Keratinocyte (primary cell): ENCODE measurements at places on chromosomes 4 and X.

DNA sequence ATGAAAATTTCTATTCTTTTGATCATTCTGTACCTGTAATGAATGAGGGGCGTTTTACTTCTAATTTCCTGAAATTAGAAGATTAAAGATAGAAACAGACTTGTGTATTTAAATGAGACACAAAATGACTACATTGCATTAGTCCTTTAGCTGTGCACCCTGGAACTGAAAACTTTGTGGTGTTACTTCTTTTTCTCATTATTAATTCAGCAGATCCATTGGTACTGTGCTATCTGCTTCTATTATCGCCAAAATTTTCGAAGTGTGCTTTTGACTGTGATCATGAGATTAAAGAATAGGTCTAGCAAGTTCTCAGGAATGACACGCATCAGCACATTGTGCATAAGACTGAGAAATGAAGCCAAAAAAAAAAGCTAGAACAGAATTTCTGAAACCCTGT, 1938.9 kb upstream of the TENM3 start:
- DNase-seq = no peak

DNA sequence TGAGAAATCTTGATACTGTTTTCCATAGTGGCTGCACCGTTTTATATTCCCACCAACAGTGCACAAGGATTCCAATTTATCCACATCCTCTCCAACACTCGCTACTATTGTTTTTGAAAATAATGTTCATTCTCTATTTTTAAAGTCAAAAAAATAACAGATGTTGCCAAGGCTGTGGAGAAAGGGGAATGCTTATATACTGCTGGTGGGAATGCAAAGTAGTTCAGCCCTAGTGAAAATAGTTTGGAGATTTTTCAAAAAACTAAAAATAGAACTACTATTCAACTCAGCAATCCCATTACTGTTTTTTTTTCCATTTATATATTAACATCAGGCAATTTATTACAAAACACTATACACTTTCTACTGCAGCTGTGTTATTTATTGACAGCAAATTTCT, 208.7 kb downstream of the CBLL2 start:
- DNase-seq = no peak

DNA sequence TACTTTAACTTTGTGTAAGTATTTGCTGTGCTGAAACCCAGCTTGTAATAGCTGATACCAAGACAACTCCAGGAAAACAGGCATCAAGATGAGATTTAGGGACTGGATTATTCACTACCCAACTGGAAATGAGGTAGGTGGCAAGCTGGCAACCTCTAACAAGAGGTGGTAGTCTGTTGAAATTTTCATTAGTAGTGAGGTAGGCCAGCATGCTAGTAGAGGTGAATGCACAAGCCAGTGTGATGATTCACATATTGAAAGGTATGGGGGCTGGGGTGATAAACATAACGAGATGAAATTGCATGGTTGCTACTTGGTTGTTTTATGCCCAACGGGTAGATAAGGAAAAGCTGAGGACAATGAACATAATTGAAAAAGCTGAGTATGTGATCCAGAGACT, 8.5 kb upstream of the TMPRSS11D start:
- no peak for DNase-seq

DNA sequence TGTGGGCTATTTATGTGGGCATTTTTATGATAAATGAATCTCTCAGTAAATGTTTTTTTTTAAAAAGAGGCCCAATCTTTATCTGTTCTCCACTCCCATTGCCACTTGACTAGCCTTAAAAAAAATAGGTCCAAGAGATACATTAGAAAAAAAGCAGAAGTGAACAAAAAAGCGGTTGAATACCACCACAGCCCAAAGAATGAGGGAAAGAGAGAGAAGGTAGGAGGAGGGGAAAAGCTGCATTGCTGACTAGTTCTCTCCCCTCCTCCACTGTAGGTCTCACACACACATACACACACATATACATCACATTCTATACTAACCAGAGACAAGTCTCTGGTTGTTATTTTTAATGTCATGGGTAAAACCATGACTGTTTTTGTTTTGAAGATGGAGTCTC, 95.8 kb upstream of the IL13RA1 start:
- no peak for DNase-seq

DNA sequence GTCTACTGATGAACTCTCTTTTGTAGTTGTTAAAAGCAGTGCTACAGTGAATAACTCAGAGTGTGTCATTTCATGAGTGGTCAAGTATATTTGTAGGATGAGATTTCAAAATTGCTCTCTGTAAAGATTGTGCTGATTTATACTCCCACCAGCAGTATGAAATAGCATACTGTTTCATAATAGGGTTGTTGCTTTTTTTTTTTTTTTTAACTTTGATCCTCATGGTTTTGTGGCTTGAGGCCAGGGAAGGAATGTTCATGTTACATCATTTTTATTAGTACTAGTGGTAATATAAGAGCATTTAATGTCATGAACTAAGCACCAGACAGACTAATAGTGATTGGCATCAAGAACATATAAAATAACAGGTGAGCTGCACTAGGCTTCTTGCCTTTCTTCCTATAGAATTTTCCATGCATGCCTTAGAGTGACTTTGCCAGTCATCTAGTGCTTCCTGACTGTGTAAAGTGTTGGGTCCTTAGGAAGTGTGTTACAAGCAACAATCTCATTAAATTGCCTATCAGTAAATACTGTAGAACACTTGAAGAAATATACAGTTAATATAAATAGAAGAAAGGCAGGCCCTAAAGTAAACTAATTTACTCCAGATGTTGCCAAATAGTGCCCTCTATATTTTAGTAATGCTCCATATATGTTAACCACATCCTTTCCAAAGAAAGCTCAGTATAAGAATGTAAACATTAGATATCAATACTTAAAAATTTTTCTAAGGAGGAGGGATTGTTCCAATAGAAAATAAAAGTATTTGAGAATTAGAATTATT, 38.6 kb upstream of the MSMO1 start:
- no peak for DNase-seq

GRCh38 chr4:2824836-2825381, 18.7 kb upstream of the ADD1 start:
- no peak for DNase-seq

DNA sequence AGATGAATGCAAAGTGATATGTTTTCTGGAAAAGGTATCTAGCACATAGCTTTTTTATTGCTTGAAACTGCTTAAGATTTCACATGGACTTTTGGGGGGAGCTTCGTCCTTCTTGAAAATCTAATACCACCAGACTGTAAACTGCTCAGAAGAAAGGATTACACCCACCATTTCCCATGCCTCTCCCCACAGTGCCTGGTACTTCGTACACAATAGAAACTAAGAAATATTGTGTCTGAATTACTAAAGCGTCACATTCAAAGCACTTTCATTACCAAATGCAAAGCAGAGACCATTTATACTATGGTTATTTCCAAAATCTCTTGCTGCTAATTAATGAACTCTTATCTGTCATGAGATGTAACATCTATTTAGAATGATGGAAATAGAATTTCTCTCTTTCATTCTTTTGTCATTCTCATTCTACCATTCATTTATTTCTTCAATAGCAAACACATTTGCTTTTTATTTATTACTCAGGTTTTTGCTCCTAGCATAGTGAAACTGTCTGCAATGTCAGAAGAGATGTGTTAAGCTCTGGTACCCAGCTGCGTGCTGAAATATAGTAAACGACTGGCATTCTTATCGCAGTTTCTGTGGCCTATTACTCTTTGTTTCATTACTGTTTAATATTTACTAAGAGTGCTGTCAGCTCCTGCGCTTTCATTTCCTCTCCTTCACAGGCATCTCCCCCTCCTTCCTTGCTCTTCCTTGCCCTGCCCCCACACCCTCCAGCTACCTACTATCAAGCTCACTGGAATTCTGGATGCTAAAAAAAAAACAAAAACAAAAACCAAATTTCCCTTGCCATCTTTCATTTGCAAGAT, 51.4 kb upstream of the RAPGEF2 start:
- DNase-seq = no peak

DNA sequence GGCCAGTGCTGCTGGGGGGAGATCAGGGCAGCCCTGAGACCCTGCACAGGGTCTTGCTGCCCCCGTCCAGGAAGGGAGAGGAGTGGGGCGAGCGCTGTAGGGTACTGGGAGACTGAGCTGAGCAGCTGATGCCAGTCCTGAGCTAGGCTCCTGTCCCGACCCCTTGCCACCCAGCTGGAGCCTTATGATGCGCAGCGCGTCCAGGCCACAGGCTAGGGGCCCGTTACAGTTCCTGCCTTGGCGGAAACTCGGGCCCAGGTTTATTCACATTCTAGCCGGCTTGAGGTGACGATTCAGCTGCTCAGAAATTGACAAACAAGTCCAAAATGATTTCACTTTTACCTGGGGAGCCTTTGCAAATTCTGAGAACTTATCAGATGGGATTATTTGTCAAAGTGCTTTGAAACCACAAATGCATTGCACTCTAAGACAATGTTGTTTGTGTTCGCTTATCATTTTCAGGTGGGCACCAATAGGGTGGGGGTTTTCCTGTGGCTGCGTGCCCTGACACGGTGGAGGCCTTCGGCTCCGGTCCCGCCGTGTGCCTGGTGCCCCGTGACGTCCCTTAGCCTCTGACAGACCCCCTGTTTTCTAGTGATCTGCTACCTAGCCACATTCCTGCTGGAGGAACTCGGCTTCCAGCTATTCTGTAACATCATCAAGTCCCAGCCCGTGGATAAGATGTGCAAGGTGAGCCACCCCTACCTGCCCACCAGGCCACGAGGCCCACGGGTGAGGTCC, 18.9 kb downstream of the CFAP99 start:
- DNase-seq = no peak
